Stomach (tissue), 19 donors: ENCODE measurements at places on chromosomes 12 and 14. TPM values are rescaled to one million over a fixed set of nuclear protein-coding genes. Genes with fewer than 3 reads are reported as not detected.
A peak's percentile ranks its signal among the peaks of the same experiment; 100 is the strongest.

Gene COX6A1
- total RNA-seq = 463 TPM

Gene LMNTD1
- not detected for total RNA-seq

Gene MDGA2
- 0.14 TPM for total RNA-seq

Gene ANO4
- 0.37 TPM for total RNA-seq

Gene YAF2
- total RNA-seq = 45.8 TPM

Gene CCDC88C
- total RNA-seq = 25.3 TPM

- peak overlapping the region; percentile 22 for H3K27ac ChIP-seq
- DNase-seq = peak; percentile 28
- no peak overlapping the region for H3K4me3 ChIP-seq
- peaks cover 10% of the 10 kb centered on the region for H3K4me1 ChIP-seq
Observed at GRCh38 chr12:15171012-15171655, 50.1 kb downstream of the RERG start.

- H3K36me3 ChIP-seq = no peaks in the 10 kb centered on the region
- H3K4me1 ChIP-seq = peaks cover 17% of the 10 kb centered on the region
- DNase-seq = no peak
Observed at GRCh38 chr12:2341051-2341751, 288.4 kb downstream of the CACNA1C start.

DNA sequence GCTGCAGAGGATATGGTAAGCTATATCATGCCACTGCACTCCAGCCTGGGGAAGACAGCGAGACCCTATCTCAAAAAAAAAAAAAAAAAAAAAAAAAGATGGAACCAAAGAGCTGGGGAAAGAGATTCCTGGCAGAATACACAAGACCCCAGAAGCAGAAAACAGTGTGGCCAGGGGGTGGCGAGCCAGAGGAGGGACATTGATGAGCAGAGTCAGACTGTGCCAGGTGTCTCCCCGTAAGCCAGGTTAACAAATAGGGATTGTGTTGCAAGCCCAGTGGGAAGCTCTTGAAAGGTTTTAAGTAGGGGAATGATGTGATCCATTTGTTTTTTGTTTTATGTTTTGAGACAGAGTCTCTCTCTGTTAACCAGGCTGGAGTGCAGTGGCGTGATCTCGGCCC lies 56.1 kb downstream of the FIGNL2 start:
- no peak overlapping the region for H3K4me3 ChIP-seq
- no peak overlapping the region for H3K27ac ChIP-seq
- no peaks in the 10 kb centered on the region for H3K4me1 ChIP-seq
- no peaks in the 10 kb centered on the region for H3K36me3 ChIP-seq

GRCh38 chr12:129269756-129270495 lies 416.6 kb downstream of the GLT1D1 start:
- no peaks in the 10 kb centered on the region for H3K4me1 ChIP-seq
- H3K4me3 ChIP-seq = no peak overlapping the region
- no peaks in the 10 kb centered on the region for H3K27me3 ChIP-seq
- H3K36me3 ChIP-seq = no peaks in the 10 kb centered on the region
